ENCODE measurements at places on chromosomes 2 and 18. TPM values are rescaled to one million over a fixed set of nuclear protein-coding genes. Genes with fewer than 3 reads are reported as not detected.

RUFY4 gene
- not detected for total RNA-seq

C2orf66 gene
- total RNA-seq, result not detected

GATA6 gene
- total RNA-seq, result 0.09 TPM

HOXD11 gene
- not detected for total RNA-seq

NFU1 gene
- total RNA-seq, result 43.4 TPM

RTN4 gene
- total RNA-seq, result 240 TPM

C2orf49 gene
- 19.9 TPM for total RNA-seq

CCL20 gene
- total RNA-seq, result not detected

LYPD1 gene
- 2.1 TPM for total RNA-seq

PAIP2B gene
- total RNA-seq, result 31.3 TPM

ADRA2B gene
- 6.6 TPM for total RNA-seq

CAPN13 gene
- 0.94 TPM for total RNA-seq

CENPA gene
- 30.9 TPM for total RNA-seq

CXXC1 gene
- total RNA-seq, result 80.9 TPM

KCNIP3 gene
- 1.9 TPM for total RNA-seq

VWC2L gene
- not detected for total RNA-seq

HNMT gene
- 3.6 TPM for total RNA-seq

CNDP1 gene
- total RNA-seq, result not detected

ANKRD62 gene
- not detected for total RNA-seq

TNFAIP6 gene
- total RNA-seq, result 2.0 TPM

PTPN4 gene
- 107 TPM for total RNA-seq

PLCL1 gene
- total RNA-seq, result not detected

CRYGD gene
- total RNA-seq, result 0.98 TPM

HOXD13 gene
- not detected for total RNA-seq

CDH20 gene
- total RNA-seq, result 0.13 TPM

DHRS9 gene
- total RNA-seq, result not detected

FN1 gene
- 109 TPM for total RNA-seq

DARS1 gene
- 85.9 TPM for total RNA-seq

FOXD4L1 gene
- not detected for total RNA-seq

IL37 gene
- not detected for total RNA-seq

PKP4 gene
- 88.0 TPM for total RNA-seq

GCG gene
- not detected for total RNA-seq

EDAR gene
- not detected for total RNA-seq

C2orf15 gene
- 5.5 TPM for total RNA-seq

SUMO1 gene
- total RNA-seq, result 232 TPM

MEMO1 gene
- 52.8 TPM for total RNA-seq

CHAC2 gene
- total RNA-seq, result 11.7 TPM

GRB14 gene
- total RNA-seq, result 11.6 TPM

MTERF4 gene
- total RNA-seq, result 25.9 TPM

STAT4 gene
- total RNA-seq, result 0.63 TPM

NAT8 gene
- not detected for total RNA-seq

METTL5 gene
- 74.1 TPM for total RNA-seq

CRACDL gene
- total RNA-seq, result 0.07 TPM

ERMN gene
- not detected for total RNA-seq

ASPRV1 gene
- total RNA-seq, result 0.95 TPM
